Breast epithelium (tissue), 4 donors: ENCODE measurements at places on chromosomes 5 and 9.

GRCh38 chr9:124187311-124187710 lies 70.4 kb upstream of the NEK6 start:
- no peaks in the 10 kb centered on the region for H3K36me3 ChIP-seq
- peaks cover 9% of the 10 kb centered on the region for H3K27me3 ChIP-seq
- no peaks in the 10 kb centered on the region for H3K4me1 ChIP-seq
- H3K4me3 ChIP-seq: no peak overlapping the region

DNA sequence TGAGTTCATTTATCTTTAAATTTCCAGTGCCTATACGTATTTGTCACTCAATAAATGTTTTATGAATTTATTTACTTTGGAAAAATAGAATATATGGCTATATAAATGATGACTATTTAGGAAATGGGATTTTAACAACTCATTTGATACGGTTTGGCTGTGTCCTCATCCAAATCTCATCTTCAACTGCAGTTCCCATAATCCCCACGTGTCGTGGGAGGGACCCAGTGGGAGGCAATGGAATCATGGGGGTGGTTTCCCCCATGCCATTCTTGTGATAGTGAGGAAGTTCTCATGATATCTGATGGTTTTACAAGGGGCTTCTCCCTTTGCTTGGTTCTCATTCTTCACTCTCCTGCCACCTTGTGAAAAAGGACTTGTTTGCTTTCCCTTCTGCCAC lies 187.6 kb upstream of the EFNA5 start:
- DNase-seq: no peak
- no peaks in the 10 kb centered on the region for H3K4me1 ChIP-seq
- no peak overlapping the region for H3K27ac ChIP-seq
- H3K36me3 ChIP-seq: no peaks in the 10 kb centered on the region
- H3K4me3 ChIP-seq: no peak overlapping the region
- no peaks in the 10 kb centered on the region for H3K27me3 ChIP-seq

- no peaks in the 10 kb centered on the region for H3K4me1 ChIP-seq
- H3K4me3 ChIP-seq: no peak overlapping the region
- H3K36me3 ChIP-seq: no peaks in the 10 kb centered on the region
- H3K27me3 ChIP-seq: no peaks in the 10 kb centered on the region
Measured at GRCh38 chr9:94801234-94801633, 74.7 kb downstream of the AOPEP start.

- no peak overlapping the region for H3K27ac ChIP-seq
- DNase-seq: no peak
- H3K4me1 ChIP-seq: no peaks in the 10 kb centered on the region
- no peaks in the 10 kb centered on the region for H3K27me3 ChIP-seq
Measured at GRCh38 chr5:8829323-8830029, 716.4 kb downstream of the SEMA5A start.

- H3K4me3 ChIP-seq: no peak overlapping the region
- DNase-seq: no peak
- H3K4me1 ChIP-seq: peaks cover 13% of the 10 kb centered on the region
- no peak overlapping the region for H3K27ac ChIP-seq
Measured at GRCh38 chr9:127194881-127195713, 69.5 kb upstream of the GARNL3 start.

DNA sequence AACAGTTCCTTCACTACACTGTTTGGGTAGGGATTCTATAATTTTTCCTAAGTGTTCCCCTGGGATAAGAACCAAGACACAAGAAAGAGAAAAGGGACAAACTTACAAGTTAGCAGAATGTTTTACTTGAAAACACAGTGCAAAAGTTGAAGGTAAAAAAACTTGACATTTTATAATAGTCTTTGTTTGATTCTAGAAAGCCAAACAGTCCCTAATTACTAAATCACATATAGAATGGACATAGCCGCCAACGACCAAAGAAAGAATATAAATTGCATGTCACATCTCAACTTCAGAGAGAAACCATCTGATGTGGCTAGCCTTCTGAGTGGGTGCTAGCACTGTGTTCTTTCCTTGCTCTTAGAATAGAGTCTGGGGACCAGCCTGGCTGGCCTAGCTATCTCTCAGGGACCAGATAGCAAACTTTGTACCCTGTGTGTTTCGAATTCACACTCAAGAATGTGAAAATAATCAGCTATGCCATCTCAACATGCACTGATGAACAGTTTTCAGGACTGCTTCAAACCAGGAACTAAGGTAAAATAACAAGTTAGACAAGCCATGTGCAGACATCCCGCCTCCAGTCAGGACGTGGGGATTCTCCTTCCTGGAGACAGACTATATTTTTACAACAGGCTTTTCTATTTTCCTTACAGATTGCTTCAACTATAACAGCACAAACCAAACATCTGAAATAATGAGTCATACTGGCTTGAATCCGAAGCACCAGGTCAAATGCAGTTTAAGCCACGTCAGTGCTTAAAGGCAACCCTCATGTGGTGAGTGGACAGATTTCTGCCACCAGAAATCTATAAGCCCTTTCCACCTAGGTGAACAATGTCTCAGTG lies 53.7 kb downstream of the LHFPL2 start:
- H3K27me3 ChIP-seq: no peaks in the 10 kb centered on the region
- no peak overlapping the region for H3K4me3 ChIP-seq
- H3K36me3 ChIP-seq: no peaks in the 10 kb centered on the region
- H3K4me1 ChIP-seq: no peaks in the 10 kb centered on the region

- H3K27ac ChIP-seq: no peak overlapping the region
- H3K27me3 ChIP-seq: no peaks in the 10 kb centered on the region
- H3K4me3 ChIP-seq: no peak overlapping the region
- no peaks in the 10 kb centered on the region for H3K4me1 ChIP-seq
Measured at GRCh38 chr5:50420343-50420935, 20.6 kb downstream of the EMB start.

GRCh38 chr5:14357851-14358250 lies 214.7 kb downstream of the TRIO start:
- no peak for DNase-seq
- H3K27me3 ChIP-seq: no peaks in the 10 kb centered on the region
- H3K4me3 ChIP-seq: no peak overlapping the region
- no peaks in the 10 kb centered on the region for H3K4me1 ChIP-seq
- no peak overlapping the region for H3K27ac ChIP-seq
- peaks cover 8% of the 10 kb centered on the region for H3K36me3 ChIP-seq

DNA sequence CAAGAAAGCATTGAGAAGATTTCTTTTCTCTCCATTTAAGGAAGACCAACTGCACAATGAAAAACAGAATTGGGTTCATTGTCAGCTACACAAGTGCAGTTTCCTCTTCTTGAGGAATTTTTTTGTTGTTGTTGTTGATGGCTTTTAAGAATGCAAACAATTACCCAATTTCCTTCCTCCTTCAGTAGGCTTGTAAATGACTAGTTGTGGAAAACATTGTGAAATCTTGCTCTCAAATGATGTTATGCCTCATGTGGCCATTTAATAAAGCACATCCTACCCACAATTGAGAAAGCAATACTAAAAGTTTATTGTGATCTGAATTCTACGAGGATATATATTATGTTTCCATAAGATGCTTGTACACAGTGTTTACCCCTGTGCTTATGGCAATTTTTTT lies 171.6 kb downstream of the FAM174A start:
- no peaks in the 10 kb centered on the region for H3K36me3 ChIP-seq
- no peaks in the 10 kb centered on the region for H3K4me1 ChIP-seq

DNA sequence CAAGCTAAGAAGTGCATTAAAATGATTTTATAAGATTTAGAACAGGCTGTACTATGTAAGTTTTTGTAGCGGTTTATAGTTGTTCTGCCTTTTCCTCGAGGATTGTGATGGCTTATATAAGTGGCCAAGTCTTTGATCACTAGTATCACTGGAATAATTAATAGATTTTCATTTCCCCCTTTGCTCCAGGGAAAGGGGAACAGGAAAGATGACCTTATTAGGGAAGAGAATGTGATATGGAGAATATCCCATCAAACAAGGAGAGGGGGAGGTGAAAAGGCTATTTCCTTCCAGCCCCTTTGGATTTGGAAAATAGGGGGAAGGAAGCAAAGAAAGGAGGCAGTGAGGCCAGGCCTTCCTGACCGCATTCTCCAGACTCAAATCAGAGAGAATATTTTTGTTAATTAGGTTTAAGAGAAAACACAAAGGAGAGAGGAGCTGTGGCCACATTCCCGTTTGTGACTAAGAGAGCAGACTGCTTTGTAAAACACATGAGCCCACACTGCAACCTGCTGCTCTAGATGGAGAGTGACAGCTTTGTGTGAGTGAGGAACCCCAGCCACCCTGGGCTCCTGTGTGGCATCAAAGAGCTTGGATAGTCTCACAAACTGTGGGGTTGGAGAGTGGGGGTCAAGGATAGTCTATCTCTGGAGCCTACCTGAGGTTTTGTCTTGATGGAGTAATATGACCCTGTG lies 359.5 kb downstream of the DTWD2 start:
- no peak for DNase-seq
- no peaks in the 10 kb centered on the region for H3K4me1 ChIP-seq
- H3K4me3 ChIP-seq: no peak overlapping the region
- H3K27me3 ChIP-seq: no peaks in the 10 kb centered on the region

DNA sequence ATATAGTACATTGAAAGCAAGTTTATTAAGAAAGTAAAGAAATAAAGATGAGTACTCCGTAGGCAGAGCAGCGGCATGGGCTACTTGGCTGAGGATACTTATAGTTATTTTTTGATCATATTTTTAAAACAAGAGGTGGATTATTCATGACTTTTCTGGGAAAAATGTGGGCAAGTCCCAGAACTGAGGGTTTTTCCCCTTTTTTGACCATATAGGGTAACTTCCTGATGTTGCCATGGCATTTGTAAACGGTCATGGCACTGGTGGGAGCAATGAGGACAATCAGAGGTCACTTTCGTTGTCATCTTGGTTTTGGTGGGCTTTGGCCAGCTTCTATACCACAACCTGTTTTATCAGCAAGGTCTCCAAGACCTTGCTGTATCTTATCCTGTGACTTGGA lies 5.2 kb upstream of the BASP1 start:
- H3K4me3 ChIP-seq: no peak overlapping the region
- H3K36me3 ChIP-seq: no peaks in the 10 kb centered on the region
- H3K27ac ChIP-seq: no peak overlapping the region
- DNase-seq: no peak
- no peaks in the 10 kb centered on the region for H3K27me3 ChIP-seq
- H3K4me1 ChIP-seq: no peaks in the 10 kb centered on the region

- H3K27ac ChIP-seq: no peak overlapping the region
- no peaks in the 10 kb centered on the region for H3K4me1 ChIP-seq
- H3K27me3 ChIP-seq: no peaks in the 10 kb centered on the region
- peaks cover 3% of the 10 kb centered on the region for H3K36me3 ChIP-seq
- DNase-seq: no peak
- no peak overlapping the region for H3K4me3 ChIP-seq
Measured at GRCh38 chr5:52648726-52649125, 139.0 kb upstream of the ITGA1 start.
